LHCN-M2 (cell line): ENCODE measurements at places on chromosomes 1 and 21.

GRCh38 chr1:82492159-82492558, 691.4 kb downstream of the ADGRL2 start:
- DNase-seq: no peak

GRCh38 chr1:236137285-236137852, 5.0 kb upstream of the GPR137B start:
- DNase-seq: no peak

GRCh38 chr1:221696718-221697461, 45.0 kb downstream of the DUSP10 start:
- DNase-seq: no peak

GRCh38 chr21:16086121-16086520, 356.3 kb downstream of the USP25 start:
- DNase-seq: peak; percentile 37

DNA sequence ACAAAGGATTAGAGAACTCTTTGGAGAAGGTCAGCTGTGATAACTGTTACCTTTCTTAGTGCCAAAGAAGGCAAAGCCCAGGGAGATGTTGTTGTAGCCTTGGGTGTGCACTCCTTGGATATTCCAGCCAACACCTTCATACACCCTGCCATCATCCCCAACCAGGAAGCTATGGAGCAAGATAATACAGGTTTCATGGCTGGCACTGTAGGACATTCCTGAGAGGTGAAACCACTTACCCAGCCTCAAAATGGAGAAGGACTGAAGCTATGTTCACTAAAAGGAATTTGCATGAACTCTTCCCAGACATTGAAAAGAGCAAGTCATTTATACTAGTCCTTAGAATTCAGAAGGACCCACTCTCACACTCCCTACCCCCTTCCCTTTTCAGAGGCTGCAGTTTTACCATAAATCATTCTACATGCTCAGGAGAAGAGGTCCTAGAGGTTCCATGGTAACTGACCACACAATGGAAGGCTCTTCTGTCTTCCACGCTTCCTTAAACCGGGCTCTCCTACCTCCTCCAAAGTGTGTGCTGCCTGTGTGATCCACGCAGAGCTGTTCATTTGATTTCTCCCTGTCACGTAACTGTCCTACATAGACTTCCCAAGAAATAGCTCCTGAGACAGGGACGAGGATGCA, 5.5 kb downstream of the PGLYRP4 start:
- DNase-seq: no peak

GRCh38 chr1:163561580-163562295, 240.0 kb downstream of the NUF2 start:
- DNase-seq: peak; percentile 13

GRCh38 chr1:12138196-12139168, 28.3 kb upstream of the TNFRSF1B start:
- no peak for DNase-seq

GRCh38 chr21:14591882-14592281, 45.8 kb upstream of the SAMSN1 start:
- no peak for DNase-seq
